ENCODE measurements at places on chromosomes 4 and X.

DNA sequence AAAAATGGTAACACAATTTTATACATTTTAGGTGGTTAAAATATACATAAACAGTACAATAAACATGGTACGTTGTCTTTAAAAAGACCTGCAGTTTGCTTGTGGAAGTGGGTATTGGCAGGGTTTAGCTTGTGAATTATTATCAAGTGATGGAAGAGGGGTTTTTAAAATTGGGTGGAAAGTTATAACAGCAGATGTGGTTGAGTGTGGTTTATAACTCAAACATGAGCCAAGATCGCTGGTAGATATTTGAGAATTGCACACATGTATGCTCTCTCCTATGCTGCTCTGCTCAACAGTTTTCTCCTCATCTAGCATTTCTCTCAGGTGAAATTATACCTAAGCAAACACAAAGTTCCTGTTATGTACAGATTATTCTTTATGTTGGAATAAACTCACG is 14.0 kb downstream of the EPGN start:
- no peak for DNase-seq

- DNase-seq = no peak
Observed at GRCh38 chr4:169921237-169921636, 105.0 kb downstream of the MFAP3L start.

DNA sequence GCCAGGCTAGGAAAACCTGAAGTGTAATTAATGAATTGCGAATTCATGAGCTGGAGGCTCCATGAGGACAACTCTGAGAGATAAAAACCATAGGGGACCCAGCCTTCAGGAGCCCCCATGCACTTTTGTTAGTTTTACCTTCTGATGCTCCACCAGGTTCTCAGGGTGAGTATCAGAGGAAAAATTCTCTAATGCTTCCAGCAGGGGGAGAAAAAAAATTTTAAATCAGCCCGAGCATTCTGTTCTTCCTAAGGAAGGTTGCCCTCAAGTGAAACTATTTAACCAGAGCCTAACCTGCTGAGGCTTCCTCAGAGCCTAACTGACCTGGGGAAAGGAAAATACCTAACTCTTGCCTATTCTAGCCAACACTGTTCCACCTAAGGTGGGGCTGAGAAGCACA is 552.6 kb downstream of the PPARGC1A start:
- DNase-seq = peak; percentile 1

DNA sequence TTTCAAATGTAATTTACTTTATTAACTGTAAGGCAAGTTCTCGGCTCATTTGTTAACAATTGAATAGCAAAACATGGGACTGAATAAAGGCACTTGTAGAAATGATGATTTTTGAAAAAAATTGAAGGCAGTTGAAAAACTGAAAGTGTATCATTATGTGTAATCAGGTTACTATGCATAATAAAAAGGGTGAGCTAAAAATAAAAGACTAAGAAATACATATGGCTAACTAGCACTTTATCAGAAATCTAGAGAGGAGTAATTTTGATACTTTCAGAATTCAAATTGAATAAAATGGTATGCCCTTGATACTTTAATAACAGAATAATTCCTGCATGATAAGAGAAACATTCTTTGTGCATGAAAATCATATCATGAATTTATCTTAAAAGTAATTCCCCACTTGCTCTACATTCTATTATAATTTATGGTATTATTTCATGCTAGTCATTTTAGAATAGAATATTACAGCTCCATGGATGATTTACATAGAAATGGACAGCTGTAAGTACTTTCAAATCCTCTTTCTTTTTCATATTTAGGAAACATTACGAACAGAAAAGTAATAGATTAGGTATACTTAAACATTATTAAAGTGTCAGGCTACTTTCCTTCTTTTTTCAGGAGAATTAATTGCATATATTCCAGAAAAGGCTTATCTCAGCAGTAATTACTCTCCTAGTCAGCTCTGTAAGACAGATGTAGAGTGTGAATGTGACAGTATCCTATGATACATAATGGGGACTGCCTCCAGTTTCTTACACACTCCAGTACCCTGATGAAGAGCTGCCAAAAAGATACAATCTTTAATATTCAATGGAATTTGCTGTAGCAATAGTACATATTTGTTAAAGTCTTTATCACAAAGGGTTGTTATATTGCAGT is 697.3 kb downstream of the CCSER1 start:
- DNase-seq = no peak

- peak; percentile 14 for DNase-seq
Observed at GRCh38 chr4:70183168-70183939, 12.2 kb upstream of the ODAM start.

GRCh38 chrX:104929324-104929723 is 291.2 kb downstream of the TEX13A start:
- DNase-seq = no peak

DNA sequence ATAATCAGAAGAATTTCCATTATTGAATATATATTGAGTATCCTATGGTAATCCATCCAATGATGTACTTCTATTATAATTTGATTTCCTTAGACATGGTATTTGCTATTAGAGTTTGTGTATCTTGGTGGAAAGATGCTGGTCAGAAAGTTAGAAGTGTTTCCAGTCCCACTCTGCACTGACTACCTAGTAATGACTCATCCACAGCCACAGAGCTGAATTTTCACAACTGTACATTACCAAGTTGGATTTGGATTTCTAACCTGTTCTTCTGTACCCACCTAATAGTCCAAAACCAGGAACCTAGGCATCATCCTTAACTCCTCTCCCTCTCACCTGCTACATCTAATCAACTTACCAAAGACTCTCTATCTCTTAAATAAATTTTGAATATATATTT is 145.4 kb downstream of the REELD1 start:
- no peak for DNase-seq

DNA sequence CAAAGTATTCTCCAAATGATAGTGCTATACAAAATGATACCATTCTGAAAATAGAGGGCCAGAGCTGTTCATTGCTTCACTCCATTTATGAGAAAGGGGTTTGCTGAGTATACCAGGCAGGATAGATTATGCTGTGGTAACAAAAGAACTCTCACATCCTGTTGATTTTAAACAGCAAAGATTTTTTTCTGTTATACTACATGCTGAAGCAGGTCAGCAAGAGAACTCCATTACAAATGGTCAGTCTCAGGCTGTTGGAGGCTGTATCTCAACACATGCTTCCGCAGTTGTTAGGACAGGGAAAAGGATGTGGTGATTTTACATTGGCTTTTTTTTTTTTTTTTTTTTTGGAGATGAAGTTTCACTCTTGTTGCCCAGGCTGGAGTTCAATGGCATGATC is 13.7 kb upstream of the KLHL5 start:
- no peak for DNase-seq

DNA sequence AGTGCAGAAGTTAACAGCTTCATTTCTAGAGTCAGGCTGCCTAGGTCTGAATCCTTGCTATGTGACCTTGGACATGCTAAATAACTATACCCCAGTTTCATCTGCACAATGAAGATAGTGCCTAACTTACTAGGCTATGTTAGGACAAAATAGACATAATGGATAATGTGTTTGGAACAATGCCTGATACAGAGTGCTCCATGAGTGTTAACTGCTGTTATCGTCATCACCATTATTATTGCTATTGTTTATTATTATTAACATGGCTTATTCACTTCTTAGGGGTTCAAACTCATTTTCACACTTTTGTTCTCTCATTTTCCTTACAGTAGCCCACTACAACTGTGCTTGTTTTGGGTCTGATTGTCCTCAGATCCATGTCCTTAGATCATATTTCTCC is 467.7 kb downstream of the SH2D1A start:
- no peak for DNase-seq

GRCh38 chrX:130990723-130991122 is 67.4 kb upstream of the ARHGAP36 start:
- DNase-seq = no peak

DNA sequence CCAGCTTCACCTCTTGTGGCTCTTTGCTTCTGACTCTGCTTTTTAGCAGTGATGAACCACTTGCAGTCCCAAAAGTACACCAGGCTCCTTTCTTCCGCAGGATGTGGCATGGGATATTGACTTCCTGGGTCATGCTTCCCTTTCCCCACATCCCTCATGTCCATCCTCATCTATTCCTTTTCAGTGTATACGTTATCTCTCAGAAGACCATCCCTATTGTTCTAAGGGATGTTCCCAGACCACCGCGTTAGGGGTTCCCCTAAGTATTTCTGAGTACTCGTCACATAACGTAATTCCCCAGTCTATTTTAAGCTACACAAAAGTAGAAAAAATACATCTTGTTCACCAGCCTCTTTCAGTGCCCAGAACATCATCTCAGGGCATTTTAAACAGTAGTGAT is 71.1 kb upstream of the NLGN4X start:
- DNase-seq = no peak

GRCh38 chrX:68631336-68631735 is 16.1 kb upstream of the STARD8 start:
- DNase-seq = no peak

DNA sequence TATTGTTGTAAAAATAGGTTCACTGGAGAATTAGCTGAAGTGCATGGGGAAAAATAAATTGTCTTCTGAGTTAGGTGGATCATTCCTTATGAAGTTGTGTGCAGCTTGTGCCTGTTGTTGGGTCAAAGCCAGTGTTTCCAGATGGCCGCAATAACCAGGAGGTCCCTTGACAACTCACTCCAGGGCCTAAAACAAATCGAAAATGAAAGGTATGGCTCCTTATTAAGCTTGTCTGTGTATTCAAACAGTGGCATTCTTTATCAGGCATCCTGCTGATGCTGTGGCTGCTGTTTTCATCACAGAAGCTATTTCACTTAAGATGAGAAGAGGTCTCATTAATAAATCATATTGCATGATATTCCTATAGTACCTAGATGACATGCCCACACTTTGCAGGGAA is 80.2 kb downstream of the GRIA2 start:
- DNase-seq = no peak

GRCh38 chr4:180207921-180208320 is 2035.3 kb upstream of the TENM3 start:
- DNase-seq = no peak

GRCh38 chrX:136147315-136147901 is at the start of gene FHL1:
FHL1 (plus strand) TSS chrX:136147533.
- DNase-seq = peak; percentile 8

DNA sequence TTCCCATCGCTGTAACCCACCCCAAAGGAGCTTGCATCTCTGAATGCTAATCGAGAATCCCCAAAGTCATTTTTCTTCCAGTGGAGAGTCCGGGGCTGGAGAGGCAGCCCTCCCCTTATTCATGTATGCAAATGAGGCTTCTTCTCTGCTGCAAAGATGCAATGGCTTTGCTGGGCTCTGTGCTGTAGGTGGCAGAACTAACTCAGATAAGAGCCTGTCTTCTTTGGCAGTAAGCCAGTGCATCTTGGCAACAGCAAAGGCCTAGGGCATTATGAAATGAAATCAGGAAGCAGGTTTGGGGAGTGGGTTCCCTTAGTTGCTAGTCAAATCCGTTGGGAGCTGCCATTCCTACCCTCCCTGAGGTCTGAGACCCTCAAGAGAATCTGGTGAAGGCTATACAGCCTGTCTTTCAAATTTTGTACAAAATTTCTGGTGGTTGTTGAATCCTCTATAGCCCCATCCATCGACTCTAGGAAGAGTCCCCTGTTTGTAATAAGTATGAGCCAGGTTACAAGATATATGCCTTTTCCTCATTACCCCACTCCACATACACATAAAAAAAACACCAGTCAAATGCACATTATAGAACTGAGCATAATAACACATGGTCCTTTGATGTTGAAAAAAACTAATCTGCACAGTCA is 290.6 kb upstream of the TAPT1 start:
- peak; percentile 11 for DNase-seq

DNA sequence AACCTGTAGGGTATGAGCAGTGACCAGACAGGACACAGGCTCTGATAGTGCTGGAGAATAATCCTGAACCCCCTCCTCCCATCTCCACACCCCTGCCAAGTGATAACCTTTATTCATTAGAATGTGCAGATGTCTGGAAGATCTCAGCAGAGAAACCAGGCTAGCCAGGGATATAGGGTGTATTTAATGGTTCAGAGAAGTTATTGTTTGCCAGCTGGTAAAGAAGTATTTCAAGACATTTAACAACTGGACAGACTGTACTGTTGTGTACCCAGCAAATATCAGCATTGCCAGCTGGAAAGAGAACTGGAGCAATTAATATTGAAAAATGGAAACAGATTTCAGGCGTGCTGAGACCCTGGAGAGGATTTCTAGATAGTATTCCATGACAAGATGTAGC is 94.5 kb downstream of the RASGEF1B start:
- DNase-seq = no peak

DNA sequence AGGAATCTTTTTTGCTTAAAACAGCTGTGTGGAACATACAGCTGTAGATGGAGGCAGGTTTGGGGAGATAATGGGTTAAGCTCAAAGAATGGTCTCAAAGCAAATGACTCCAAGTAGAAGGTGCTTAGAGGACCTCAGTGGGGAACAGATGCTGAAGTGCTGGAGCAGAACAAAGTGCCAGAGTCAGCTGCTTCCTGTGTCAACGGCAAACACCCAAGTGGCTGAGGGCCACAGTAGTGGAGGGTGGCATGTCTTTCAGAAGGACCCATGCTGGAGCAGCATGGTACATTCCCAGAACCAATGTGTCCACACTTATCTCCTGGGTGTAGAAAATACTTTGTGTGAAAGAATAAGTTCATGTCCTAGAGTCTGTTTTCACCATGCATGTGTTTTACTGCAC is 197.5 kb downstream of the CCNG2 start:
- no peak for DNase-seq

DNA sequence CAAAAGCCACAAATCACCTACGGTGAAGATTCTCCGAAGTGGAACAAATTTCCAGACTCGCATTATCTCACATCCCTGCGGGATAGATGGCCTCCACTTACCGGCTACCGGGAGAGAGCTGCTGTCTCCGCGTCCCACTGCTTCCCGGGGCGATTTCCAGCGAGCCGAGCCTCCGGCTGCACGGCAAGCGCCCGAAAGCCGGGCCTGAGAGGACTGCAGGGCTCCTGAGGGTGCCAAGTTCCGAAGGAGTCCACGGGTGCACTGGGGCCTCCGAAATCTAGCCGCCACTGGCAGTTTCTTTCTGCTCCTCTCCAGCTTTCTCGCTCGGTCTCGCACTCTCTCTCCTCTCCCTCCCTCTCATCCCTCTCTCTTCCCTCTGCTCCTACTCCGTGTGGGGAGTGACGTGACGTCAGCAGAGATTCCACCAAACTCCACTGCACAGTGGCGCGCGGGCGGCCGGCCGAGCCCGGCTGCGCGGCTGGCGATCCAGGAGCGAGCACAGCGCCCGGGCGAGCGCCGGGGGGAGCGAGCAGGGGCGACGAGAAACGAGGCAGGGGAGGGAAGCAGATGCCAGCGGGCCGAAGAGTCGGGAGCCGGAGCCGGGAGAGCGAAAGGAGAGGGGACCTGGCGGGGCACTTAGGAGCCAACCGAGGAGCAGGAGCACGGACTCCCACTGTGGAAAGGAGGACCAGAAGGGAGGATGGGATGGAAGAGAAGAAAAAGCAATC is 14.0 kb upstream of the PITX2 start:
- peak; percentile 37 for DNase-seq

GRCh38 chrX:17039826-17040225 is 93.4 kb downstream of the REPS2 start:
- DNase-seq = no peak

DNA sequence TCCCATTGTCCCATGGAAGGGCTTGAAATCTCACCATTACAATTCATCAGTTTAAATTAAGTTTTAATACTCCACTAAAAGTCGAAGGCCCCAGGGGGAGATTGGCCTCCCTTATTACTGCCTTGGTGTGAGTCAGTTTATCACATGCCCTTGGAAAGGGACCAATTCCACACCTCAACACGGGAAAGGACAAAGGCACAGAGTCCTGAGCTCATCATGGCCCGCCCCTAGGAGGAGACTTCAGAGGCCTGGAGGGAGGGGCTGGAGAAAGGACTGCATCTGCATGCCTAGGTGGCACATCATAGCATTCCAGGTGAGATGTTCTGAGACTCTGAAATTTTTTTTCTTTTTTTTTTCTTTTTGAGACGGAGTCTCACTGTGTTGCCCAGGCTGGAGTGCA is 2.8 kb upstream of the SEL1L3 start:
- DNase-seq = peak; percentile 73

Data from SW480 (cell line).